ENCODE measurements at places on chromosomes 2 and 18.

GRCh38 chr2:48070415-48070814, 164.1 kb upstream of the FBXO11 start:
- no peak overlapping the region for H3K27ac ChIP-seq
- no peaks in the 10 kb centered on the region for H3K27me3 ChIP-seq
- no peak overlapping the region for H3K4me3 ChIP-seq
- no peaks in the 10 kb centered on the region for H3K36me3 ChIP-seq
- no peak for DNase-seq

DNA sequence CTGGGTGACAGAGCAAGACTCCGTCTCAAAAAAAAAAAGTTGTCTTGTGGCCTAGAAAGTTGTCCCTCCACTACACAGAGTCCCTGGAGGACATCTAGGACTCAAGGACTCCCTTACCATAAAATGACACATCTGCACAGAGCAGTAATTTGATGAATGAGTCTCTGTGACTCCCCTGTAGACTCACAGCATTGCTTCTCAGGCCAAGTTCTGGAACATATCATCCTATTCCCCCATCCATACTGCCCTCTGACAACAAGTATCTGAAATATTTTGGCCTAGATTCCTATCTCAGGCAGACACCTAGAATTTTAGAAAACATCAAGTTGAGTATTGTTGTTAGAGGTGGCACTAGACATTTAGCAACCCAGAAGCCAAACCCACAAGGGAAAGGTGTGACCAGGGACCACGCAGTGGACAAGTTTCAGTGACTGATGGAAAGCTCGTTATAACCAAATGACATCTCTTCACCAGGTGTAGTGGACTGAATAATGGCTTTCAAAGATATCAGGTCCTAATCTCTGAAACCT, 97.9 kb upstream of the ATP8B1 start:
- no peak overlapping the region for H3K4me3 ChIP-seq
- no peaks in the 10 kb centered on the region for H3K36me3 ChIP-seq
- no peaks in the 10 kb centered on the region for H3K27me3 ChIP-seq

GRCh38 chr2:238075397-238075796, 14.6 kb downstream of the SCLY start:
- H3K27ac ChIP-seq, result no peak overlapping the region
- H3K4me3 ChIP-seq, result no peak overlapping the region

- DNase-seq, result no peak
- no peaks in the 10 kb centered on the region for H3K27me3 ChIP-seq
- H3K27ac ChIP-seq, result no peak overlapping the region
- H3K36me3 ChIP-seq, result no peaks in the 10 kb centered on the region
- H3K4me3 ChIP-seq, result no peak overlapping the region
These were observed 9.6 kb downstream of the PTPRM start for GRCh38 chr18:7576685-7577084.

- H3K27ac ChIP-seq, result no peak overlapping the region
- H3K36me3 ChIP-seq, result no peaks in the 10 kb centered on the region
- no peak overlapping the region for H3K4me3 ChIP-seq
- H3K4me1 ChIP-seq, result peaks cover 4% of the 10 kb centered on the region
- DNase-seq, result no peak
- no peaks in the 10 kb centered on the region for H3K27me3 ChIP-seq
These were observed 149.4 kb downstream of the DTNA start for GRCh38 chr18:34859496-34859895.

- DNase-seq, result no peak
- H3K27ac ChIP-seq, result no peak overlapping the region
- H3K4me1 ChIP-seq, result peaks cover 17% of the 10 kb centered on the region
These were observed 3.5 kb upstream of the UPP2 start for GRCh38 chr2:158098178-158098577.

Data from transverse colon (tissue), 4 donors.